ENCODE measurements at places on chromosomes 4 and X.

DNA sequence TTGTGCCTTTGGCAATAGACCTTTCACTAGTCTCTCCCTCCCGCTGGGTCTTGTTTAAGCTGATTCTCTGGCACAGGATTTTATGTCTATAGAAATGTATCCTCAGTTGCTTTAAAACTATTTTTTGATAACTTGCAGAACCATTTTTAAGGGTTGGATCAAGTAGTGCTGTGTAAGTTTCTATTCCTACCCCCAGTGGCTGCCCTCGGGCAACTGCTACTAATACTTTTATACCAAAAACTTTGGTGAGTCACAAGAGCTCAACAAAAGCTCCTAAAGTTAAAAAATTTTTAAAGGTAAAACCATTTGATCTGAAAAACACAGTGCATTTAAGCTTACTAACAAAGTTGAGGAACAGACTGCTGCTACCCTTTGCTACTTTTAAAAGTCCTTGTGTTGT is 1460.6 kb upstream of the PCDH7 start:
- DNase-seq, result no peak

DNA sequence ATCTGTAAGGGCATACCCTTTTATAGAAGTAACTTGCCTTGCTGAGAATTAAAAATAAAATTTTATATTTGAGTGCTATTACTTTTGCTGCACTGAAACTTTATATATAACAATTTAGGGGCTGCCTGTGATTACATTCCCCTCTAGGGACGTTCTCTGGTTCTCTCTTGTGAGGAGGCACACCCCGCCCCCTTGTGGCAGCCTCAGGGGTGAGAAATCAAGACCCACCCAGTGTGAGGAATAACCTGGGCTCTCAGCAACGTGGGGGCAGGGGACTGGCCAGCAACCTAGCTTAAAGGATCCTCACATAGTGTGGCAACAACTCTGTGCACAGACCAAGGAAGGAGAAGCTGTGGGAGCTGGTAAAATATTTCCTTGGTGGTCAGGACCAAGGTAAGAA is 43.7 kb downstream of the MAGEA9 start:
- peak; percentile 4 for DNase-seq

DNA sequence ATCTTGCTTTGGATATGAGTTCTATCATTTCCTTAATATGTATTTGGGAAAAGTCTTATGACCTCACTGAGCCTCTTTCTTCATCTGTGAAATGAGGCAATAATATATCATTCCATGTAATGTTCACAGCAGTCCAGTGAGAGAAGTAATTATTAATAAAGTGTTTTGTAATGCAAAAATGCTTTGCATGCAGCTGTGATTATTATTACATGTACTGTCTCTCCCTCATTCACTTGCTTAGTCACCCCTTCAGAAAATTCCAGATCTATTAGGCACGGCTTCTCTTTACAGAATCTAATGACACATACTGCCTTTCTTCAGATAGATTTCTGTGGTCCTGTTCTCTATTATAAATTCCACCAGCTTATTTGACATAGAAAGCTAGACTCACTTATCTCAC is 53.5 kb upstream of the FGF13 start:
- DNase-seq, result no peak

DNA sequence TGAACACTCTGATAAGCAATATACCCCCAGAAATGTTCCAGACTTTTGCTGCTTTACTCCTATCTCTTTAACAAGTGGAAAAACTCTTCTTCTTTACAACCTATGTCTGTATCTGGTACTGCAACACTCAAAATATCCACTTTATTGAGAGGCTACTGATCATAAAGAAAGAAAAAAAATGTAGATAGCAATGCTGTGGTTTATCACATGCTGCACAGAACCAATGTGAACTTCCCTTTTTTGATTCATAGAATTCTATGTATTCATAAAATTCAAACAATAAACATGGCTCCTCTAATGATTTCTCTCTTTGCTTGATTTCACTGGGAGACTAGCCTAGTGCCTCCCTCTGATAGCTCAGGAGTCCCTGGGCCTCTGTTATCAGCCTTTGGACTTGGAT is 223.5 kb downstream of the ZNF674 start:
- no peak for DNase-seq

DNA sequence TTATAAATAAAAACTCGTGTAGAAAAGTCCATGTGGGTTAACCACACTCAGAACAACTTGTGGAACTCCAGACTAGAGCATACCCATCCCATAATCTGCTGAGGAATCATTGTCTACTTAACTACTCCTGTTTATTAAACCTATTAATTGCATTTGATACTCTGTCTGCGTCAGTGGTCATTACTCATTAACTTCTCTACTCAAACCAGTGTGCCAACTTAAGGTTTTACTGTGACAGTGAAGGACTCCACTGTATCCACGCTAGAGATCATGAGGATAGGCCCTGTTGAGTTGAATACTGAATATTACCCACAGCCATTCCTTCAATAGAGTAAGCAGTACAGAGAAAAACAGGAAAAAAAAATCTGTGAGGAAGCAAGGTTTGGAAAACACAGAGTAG is 17.3 kb downstream of the HPGD start:
- no peak for DNase-seq

DNA sequence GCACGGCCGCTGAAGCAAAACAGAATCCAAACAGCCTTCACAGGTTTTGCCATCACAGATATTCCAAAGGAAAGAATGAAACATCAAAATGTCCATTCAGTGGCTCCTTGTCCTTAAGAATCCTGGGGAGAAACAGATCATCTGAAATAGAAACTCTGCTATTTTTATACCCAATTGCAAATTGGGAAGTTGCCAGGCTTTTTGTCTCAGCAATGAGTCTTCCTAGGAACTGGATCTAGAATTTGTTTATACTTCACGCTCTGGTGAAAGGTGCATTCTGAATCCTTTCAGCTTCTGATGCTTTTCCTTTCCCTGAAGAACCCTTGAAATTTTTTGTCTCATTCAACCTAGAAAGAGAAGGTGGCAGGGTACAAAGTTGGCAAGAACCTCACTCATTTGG is 218.9 kb downstream of the FBXW7 start:
- DNase-seq, result peak; percentile 61

DNA sequence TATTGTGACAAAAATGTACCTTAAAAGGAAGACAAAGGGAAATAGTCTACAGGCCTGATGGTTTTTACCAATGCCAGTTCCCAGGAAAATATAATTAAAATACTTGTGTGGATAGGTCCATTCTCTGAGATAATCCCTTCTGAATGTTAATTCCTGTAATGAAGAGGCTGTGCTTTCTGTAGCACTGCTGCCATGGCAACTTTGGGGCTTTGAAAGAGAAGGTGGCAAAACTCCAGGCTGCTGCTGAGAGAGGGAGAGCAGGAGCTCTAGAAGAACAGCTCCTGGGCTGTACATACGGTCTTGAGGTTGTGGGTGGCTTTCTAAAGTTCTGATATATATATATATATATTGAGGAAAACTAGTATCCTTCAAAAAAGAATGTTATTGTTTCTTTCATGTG is 125.4 kb downstream of the PDLIM5 start:
- peak; percentile 80 for DNase-seq

DNA sequence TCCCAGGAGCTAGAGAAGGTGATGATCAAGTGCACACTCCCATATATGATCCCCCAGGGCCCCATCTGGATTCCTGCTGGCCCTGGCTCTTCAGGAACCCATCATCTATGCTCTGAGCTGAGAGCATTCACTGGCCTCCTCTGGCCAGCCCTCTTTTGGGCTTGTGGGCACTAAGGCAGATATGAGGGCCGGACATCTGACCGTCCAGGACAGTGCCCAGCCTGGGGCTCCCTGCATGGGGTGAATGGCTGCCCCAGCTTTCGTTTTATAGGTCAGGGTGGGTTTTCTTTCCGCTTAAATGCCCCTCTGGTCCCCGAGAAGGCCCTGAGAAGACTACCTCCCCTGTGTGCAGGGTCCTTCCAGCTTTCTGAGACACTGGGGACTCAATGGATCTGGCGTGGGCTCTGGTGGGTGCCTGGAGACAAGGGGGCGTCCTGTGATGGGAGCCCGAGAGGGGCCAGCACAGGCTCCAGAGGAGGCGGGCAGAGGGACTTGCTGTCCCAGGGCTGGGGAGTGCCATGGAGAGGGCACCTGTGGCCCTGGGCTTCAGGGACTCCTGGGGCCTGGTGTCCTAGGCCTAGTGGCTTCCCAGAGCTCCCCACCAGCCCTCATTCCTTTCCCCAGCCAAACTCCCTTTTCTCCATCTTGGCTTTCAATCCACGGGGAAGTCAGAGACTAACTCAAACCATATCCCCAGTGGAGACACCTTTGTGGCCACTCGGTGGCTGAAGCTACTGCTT is 39.5 kb upstream of the GRPEL1 start:
- no peak for DNase-seq

DNA sequence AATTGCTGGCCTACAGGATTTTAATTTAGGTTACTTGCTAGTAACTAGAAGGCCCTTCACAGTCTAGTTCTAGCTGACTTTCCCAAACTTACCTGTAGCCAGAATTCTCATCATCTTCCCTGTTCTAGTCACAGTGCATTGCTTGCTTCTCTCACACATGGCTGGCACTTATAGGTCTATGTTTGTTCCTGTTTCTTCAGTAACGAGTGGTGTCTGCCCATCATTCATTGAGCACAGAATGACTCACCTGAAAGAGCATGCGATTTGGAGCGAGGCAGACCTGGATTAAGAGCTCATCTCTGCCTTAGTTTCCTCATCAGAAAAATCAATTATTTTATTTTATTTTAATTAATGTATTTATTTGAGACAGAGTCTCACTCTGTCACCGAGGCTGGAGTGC is 201.7 kb upstream of the ANK2 start:
- DNase-seq, result no peak

DNA sequence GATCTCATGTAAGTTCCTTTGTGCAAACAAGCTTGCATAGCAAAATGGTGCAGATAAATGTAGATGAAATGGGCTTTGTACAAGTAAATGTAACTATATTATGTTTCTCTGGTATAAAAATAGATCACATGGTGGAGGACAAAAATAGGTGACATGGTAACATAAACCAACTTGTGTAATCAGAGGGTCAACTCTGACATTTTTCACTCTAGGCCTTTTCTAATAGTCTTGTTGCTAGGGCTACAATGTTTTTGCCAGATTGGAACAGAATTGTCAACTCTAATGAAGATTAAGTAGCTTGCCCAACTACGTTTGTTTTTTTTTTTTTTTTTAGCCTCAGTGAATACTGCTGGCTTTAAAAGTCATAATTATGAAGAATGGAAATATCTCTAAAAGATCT is 11.5 kb downstream of the MAD2L1 start:
- peak; percentile 68 for DNase-seq

GRCh38 chr4:37758226-37758625 is 68.3 kb upstream of the PGM2 start:
- peak; percentile 76 for DNase-seq
